ENCODE measurements at places on chromosomes 2 and 18.

DNA sequence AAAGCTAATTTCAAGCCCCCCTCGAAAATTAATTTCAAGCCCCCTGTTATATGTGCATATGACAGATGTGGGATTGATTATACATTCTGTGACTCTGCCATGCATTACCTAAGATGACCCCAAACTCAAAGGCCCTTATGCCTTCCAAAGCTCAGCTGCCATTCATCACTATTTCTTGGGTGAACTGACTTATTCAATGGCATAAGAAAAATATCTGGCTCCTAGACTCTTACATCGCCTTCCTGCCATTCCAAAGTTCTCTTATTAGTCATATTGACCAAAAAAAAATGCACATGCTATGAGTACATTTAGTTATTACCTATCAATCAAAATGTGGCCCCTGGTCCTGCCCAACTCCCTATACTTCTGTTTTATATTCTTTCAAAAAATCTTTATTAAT is 291.8 kb upstream of the CHAC2 start:
- no peak for DNase-seq

DNA sequence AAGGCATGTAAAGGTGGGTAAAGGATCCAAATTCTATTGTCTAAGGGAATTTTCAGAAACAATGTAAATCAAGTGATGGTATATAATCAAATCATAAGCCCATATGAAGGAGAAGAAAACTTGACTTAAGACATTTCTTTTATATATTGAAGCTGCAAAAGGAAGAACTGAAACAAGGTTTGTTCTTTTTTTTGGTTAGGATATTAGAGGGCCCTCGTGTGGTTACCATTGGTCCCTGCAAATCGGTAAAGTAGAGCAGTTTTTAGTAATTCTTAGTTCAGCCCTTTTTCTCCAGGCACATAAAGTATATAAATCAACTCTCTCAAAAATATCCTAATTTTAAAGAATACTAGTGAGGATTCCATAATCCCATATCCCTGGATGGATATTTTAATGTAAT is 105.6 kb upstream of the STK17B start:
- no peak for DNase-seq

GRCh38 chr18:9705183-9705829 is 2.8 kb upstream of the RAB31 start:
- peak; percentile 52 for DNase-seq

- no peak for DNase-seq
Observed at GRCh38 chr2:240458900-240459391, 23.5 kb downstream of the GPC1 start.

DNA sequence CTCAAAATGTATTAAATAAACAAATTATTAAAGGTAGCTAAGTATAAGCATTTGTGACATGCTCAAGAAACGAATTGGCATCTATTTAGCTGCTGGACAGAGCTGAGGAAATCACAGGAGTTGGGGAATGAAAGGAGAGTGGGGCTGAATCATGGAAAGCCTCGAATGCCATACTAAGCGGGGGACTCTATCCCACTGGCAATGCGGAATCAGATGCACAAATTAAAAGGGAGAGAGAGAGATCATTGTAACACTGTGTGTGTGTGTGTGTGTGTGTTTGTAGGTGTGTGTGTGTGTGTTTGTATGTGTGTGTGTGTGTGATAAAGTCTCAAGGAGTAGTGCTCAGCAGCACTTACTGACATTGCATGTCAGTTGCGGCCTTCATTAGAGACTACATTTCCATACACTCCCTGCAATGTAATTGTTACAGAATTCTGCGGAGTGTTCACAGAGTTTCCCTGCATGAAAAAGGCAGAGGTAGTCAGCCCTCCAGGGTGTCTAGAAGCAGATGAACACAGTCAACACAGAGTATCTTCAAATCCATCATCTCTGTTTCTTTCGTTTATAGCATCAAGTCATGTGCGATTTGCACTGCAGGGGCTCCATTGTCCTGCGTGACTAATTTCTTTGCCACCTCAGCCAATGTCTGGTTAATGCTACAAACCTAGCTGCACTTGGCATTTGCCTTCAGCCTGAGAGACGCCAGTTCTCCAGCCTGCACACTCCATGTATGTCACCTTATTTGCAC is 111.7 kb upstream of the CYRIA start:
- DNase-seq = no peak

GRCh38 chr2:157329524-157329923 is 3.9 kb upstream of the ERMN start:
- DNase-seq = no peak

- no peak for DNase-seq
Observed at GRCh38 chr2:174951745-174952144, 53.4 kb downstream of the CHN1 start.

DNA sequence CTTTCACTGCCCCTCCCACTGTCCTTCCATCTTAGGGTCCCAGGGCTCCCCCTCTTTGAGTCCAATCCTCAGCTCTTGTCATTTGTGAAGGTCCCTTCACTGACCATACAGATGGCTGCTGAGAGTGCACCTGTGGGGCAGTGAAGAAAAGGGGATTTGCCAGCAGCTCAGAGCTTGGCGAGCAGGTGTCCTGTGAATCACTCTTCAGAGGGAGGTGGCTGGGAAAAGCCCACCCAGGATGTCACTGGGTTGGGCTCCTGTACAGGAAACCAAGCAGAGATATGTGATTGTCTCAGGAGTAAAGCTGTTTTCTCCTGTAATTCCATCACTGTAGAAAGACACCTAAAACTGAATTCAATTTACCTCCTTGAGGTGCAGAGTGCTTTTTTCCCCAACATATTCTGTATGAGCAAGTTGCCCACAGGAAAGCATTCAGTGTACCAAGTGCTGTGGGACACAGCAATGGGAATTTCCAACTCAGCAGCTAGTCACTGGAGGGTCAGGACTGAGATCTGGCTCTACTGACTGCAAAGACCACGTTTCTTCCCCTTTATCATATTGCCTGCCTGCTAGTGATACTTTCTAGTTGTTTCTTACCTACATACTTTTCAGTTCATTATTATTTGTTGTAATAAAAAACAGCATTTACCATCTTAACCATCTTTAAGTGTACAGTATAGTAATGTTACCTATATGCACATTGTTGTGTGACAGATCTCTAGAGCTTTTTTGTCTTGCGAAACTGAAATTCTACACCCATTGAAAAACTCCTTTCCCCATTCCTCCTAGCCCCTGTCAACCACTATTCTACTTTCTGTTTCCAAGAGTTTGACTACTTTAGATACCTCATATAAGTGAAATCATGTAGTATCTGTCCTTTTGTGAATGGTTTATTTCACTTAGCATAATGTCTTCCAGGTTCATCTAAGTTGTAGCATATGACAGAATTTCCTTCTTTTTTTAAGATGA is 239.1 kb downstream of the TSN start:
- DNase-seq = no peak

GRCh38 chr2:39435234-39435633 is 1.9 kb downstream of the MAP4K3 start:
- DNase-seq = no peak

DNA sequence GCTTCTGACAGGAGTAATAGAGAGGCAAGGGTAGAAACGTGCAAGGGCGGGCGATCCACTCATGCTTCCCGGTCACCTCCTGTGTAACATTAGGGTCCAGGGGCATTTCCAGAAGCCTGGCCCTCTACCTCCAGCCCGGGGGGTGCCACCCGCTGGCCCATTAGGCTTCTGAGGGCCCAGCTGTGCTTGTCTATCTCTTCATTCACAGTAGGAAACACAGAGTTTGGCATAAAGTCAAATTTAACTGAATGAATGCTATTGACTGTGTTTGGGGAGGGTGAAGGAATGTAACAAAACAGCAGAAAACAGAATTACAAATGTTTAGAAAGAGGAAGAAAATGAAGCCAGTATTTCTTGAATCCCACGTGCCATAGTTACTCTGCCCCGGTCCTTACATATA is 112.4 kb upstream of the SLC66A3 start:
- DNase-seq = no peak

DNA sequence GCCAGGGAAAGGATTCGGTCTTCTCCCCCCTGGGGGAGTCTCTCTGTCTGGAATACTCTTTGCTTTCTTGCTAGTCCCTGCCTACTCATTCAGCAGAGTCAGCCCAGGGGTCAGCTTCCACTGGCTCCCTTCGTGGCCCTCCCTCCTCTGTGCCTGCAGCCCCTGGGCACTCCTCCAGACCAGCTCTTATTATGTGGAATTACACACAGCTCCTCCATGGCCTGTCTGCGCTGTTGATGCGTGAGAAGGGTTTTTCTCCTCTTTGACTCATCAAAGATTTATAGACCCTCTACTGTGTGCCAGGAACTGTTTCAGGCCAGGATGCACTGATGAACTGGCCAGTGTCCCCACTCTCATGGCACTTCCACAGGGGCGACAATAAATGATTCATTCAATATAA is 44.4 kb downstream of the ST8SIA5 start:
- peak; percentile 38 for DNase-seq

- DNase-seq = no peak
Observed at GRCh38 chr18:11981192-11981542, at the start of gene IMPA2. TSS of gene IMPA2 (plus strand) at chr18:11981507. CDS start at chr18:11981670, 163 bp downstream.

DNA sequence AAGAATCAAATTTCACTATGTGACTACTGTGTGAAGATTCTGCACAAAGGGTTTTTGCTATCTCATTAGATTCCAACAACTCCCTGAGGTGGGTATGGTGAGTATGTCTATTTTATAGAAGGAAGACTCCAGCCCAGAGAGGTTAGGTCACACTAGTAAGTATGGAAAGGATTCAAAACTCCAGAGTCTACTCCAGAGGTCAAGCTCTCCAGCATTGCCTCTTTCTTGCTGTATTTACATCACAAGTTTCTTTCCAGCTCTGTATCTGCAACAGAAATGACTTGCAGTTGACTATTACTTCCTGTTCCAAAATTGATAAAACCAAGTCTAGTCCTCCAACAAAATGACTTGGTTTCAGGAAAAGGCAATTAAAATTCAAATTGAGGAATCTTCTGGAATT is 2.1 kb downstream of the COL4A4 start:
- no peak for DNase-seq

DNA sequence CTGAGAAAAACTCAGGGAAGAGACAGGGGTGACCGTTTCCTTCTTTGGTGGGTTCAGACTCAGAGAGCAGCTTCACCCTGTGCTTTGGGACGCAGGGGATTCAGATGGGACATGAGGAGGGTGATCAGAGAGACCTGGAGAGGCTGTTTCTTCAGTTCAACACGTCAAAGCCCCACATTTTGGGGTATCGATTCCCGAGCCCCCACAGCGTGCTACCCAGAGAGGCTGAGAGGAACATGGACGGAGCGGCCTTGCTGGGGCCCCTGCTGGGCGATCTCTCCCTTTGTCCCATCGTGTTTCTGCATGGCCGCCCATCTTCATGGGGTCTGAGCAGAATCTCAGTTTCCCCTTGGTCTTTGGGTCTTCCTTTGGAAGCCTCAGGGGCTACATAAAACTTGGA is 38.2 kb upstream of the PXDN start:
- no peak for DNase-seq

GRCh38 chr2:39264733-39265132 is 21.0 kb upstream of the CDKL4 start:
- no peak for DNase-seq

DNA sequence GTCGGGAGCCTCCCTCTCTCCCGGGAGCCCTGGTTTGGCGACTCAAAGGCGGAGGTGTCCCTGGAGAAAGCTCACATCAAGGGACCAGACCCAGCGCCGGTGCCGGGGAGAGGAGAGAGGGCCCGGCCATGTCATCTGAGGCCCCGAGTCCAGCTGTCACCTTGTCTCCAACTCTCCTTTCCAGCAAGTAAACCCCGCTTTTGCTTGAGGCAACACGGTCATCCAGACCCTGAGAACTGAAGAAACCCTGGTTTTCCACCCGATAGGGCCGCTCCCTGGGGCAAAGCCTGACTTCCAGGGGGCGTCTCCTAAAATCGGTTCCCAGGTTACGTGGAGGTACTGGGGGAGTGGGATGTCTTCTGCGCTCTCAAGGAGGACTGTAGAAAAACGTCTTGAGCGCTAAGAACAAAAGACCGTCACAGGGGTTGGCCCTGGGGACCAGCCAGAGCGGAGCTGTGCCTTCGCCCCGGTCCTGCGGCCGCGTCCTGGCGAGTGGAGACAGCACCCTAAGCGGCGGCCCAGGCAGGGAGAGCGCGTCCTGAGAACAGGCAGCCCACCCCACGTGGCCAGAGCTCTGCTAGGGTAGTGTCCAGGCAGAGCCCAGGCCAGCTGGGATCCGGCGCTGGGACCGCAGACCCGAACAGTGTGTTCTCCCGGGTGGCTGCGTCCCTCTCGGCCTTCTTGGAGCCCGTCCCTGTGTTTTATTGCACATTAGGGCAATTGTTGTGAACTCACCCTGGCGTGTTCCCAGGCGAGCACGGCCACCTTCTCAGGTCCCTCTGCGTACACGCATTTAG is 55.7 kb downstream of the TMEM18 start:
- DNase-seq = no peak

- DNase-seq = no peak
Observed at GRCh38 chr2:75545387-75545786, 15.4 kb downstream of the EVA1A start.

- no peak for DNase-seq
Observed at GRCh38 chr2:169653636-169654035, 40.6 kb downstream of the CFAP210 start.

Measured in H54 (cell line).